ENCODE measurements at places on chromosomes 16 and 17. TPM values are rescaled to one million over a fixed set of nuclear protein-coding genes. Genes with fewer than 3 reads are reported as not detected.

DNA sequence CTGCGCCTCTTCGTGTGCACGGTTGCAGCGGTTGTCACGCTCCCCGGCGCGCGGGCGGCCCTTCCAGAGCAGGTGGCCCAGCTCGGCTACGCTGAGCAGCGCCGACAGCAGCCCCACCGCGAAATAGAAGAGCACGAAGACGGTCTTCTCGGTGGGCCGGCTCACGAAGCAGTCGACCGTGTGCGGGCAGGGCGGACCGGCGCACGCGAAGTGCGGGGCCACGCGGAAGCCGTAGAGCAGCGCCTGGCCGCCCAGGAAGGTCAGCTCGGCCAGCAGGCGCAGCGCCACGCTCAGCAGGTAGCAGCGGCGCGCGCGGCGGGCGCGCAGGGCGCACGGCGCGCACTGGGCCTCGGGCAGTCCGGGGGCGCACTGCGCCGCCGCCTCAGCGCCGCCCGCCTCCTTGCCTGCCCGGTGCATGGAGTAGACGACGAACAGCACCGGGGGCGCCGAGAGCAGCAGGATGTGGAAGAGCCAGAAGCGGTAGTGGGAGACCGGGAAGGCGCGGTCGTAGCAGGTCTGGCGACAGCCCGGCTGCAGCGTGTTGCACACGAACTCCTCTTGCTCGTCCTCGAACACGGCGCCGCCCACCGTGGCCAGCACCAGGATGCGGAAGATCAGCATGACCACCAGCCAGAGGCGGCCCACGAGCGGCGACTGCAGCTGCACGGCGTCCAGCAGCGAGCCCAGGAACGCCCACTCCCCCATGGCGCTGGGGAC is 1.3 kb downstream of the GJD3 start:
- peaks cover 13% of the 10 kb centered on the region for H3K27me3 ChIP-seq
- no peak overlapping the region for H3K27ac ChIP-seq
- H3K4me3 ChIP-seq: peak overlapping the region; percentile 84
- no peak for DNase-seq

HAS3 gene
- total RNA-seq: 2.7 TPM

GRCh38 chr17:75639327-75639726 is 6.1 kb downstream of the SMIM5 start:
- DNase-seq: no peak
- no peaks in the 10 kb centered on the region for H3K4me1 ChIP-seq
- H3K4me3 ChIP-seq: no peak overlapping the region

DNA sequence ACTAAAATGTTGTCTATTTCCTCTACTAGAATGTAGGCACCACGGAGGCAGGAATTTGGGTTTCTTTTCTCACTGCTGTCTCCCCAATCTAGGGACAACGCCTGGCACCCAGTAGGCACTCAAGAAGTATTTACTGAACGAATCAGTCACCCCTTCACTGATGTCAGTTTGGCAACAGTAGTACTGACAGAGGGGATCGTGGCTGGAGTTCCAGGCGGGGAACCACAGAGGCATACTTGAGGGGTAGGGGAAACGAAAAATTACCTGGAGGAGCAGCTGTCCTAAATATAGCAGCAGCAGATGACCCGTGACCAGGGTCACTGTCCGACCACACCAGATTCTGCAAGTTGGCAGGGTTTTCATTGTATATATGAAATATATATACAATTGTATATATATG is 33.3 kb downstream of the TRIM25 start:
- H3K27ac ChIP-seq: no peak overlapping the region
- DNase-seq: no peak
- peaks cover 5% of the 10 kb centered on the region for H3K4me1 ChIP-seq
- peaks cover 6% of the 10 kb centered on the region for H3K36me3 ChIP-seq

TNFSF13 gene
- 5.6 TPM for total RNA-seq

DNA sequence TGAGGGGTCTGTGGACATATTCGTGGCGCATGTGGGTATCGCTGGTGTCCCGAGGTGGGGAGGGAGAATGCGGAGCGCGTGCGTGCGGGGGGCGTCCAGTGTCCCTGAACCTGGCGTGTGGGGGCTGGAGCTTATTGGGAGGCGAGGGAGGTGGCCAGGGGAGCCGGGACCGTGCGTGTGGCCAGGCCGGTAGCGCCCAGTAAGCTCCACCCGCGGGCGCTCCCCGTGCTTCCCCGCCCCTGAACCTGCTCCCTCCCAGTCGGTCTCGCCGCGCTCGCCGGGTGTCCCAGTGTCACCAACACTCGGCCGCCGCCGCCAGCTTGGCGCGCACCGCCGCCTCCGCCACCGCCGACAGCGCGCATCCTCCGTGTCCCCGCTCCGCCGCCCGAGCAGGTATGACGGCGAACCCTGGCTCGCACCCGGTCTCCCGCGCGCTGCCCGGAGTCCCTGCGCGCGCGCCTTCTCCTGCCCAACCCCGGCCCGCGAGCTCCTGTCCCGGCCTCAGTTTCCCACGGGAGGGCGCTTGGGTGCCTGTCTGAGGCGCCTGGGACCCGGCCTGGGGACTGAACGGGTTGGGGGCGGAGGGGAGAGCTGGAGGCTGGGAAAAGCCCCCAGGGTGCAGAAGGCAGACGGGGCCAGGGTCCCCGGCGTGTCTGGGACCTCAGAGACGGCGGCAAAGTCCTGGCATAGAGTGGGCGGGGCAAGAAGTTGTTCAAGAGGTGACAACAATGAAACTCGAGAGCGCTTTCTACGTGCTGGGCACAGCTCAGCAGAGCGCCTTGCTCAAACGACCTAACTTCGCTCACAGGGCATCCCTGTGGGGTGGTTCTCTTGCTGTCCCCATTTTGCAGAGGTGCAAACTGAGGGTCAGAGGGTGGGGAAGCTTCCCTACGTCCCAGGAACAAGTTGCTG is at the start of gene SCNN1B:
SCNN1B (plus strand) TSS at position 258 of the 912 bp plus-strand sequence. CDS start 46,298 bp downstream, outside the sequence.
- H3K27me3 ChIP-seq: peaks cover 12% of the 10 kb centered on the region
- H3K4me1 ChIP-seq: peaks cover 6% of the 10 kb centered on the region
- H3K27ac ChIP-seq: no peak within 1 kb of the TSS
- no peaks in the 10 kb centered on the region for H3K36me3 ChIP-seq
- H3K4me3 ChIP-seq: peak within 1 kb of the TSS; percentile 69
- peak; percentile 24 for DNase-seq

GRCh38 chr16:12245088-12245920 is 268.8 kb downstream of the SNX29 start:
- H3K4me1 ChIP-seq: peaks cover 14% of the 10 kb centered on the region
- no peak overlapping the region for H3K4me3 ChIP-seq
- H3K27me3 ChIP-seq: peaks cover 2% of the 10 kb centered on the region
- H3K27ac ChIP-seq: no peak overlapping the region

GRCh38 chr17:64032081-64032480 is 11.6 kb upstream of the ICAM2 start:
- DNase-seq: no peak
- H3K27ac ChIP-seq: no peak overlapping the region
- H3K4me3 ChIP-seq: no peak overlapping the region
- H3K27me3 ChIP-seq: no peaks in the 10 kb centered on the region
- H3K36me3 ChIP-seq: no peaks in the 10 kb centered on the region

- H3K4me1 ChIP-seq: no peaks in the 10 kb centered on the region
- no peak overlapping the region for H3K27ac ChIP-seq
- no peak overlapping the region for H3K4me3 ChIP-seq
- H3K36me3 ChIP-seq: no peaks in the 10 kb centered on the region
- no peak for DNase-seq
These were observed 382.7 kb downstream of the CDH8 start for GRCh38 chr16:61653544-61653943.

GRCh38 chr17:68572138-68572842 is 28.9 kb downstream of the FAM20A start:
- H3K4me3 ChIP-seq: no peak overlapping the region
- no peak overlapping the region for H3K27ac ChIP-seq
- no peaks in the 10 kb centered on the region for H3K4me1 ChIP-seq
- H3K27me3 ChIP-seq: peaks cover 2% of the 10 kb centered on the region
- no peak for DNase-seq
- no peaks in the 10 kb centered on the region for H3K36me3 ChIP-seq

DNA sequence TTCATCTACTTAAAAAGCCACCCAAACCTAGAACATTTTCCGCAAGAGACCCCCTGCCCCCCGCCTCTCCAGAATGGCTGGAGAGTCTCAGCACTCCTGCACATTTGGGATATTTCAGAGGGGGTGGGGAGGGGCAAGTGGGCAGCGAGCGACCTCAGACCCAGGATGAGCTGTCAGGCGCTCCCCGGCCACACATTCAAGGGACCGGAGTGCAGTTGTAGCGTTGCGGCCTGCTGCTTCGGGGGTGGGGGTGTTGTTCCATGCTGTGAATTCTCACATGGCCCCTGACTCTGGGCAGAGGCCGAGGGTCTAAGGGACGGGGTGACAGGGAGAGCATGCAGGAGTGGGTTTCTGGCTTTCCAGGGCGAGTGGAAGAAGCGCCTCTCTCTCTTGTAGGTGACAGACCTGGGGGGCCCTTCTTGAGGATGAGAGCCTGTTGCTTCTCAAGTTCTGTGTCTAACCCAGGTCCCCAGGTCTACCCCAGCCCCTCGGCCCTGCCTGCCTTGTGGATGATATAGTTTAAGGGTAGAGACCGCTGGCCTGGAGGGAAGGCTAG is 231.2 kb downstream of the SEC14L1 start:
- H3K4me3 ChIP-seq: peak overlapping the region; percentile 81
- H3K36me3 ChIP-seq: peaks cover 10% of the 10 kb centered on the region
- H3K27me3 ChIP-seq: peaks cover 27% of the 10 kb centered on the region
- peaks cover 72% of the 10 kb centered on the region for H3K4me1 ChIP-seq
- peak; percentile 38 for DNase-seq
- H3K27ac ChIP-seq: peak overlapping the region; percentile 95

GRCh38 chr17:58229384-58229783 is 9.0 kb upstream of the LPO start:
- no peak overlapping the region for H3K4me3 ChIP-seq
- H3K27me3 ChIP-seq: peaks cover 3% of the 10 kb centered on the region
- H3K4me1 ChIP-seq: no peaks in the 10 kb centered on the region
- H3K27ac ChIP-seq: no peak overlapping the region
- H3K36me3 ChIP-seq: no peaks in the 10 kb centered on the region

DNA sequence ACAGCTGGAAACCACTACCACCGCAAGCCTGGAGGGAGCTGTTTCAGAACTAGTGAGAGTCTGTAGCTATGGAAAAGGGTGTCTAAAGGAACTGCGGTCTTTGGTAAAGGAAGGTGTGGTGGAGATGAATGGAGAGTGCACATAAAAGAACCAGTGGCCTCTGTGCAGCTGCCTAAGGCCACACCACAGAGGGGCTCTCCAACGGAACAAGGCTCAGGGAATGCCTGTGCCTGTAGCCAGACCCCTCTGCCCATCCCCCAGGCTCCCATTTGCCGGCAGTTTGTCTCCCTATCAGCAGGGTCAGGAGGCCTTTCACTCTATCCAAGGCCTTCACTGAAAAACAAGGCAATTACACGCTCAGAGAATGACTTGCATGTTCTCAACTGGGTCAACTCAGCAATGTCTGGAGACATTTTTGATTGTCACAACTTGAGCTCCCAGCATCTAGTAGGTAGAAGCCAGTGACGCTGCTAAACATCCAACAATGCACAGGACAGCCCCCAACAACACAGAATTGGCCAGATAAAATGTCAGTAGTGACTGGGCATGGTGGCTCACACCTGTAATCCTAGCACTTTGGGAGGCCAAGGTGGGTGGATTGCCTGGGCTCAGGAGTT is 3.3 kb upstream of the FDXR start:
- H3K36me3 ChIP-seq: peaks cover 5% of the 10 kb centered on the region
- no peak for DNase-seq
- H3K4me1 ChIP-seq: peaks cover 18% of the 10 kb centered on the region

TP53TG3C gene
- not detected for total RNA-seq

- DNase-seq: no peak
- H3K27ac ChIP-seq: no peak overlapping the region
- H3K4me3 ChIP-seq: no peak overlapping the region
- H3K36me3 ChIP-seq: peaks cover 3% of the 10 kb centered on the region
These were observed 230.0 kb downstream of the NTN1 start for GRCh38 chr17:9251273-9251672.
